Stimulated activated CD4-positive, alpha-beta T cell treated with anti-CD3 and anti-CD28 coated beads, Interleukin-15, amount 100 ng/mL, for 1 hour (primary cell): ENCODE measurements at places on chromosomes 1 and 21.

GRCh38 chr1:199646761-199647160 lies 380.7 kb upstream of the NR5A2 start:
- no peak for DNase-seq

GRCh38 chr1:20578721-20579395 lies 10.0 kb upstream of the CDA start:
- DNase-seq = no peak

DNA sequence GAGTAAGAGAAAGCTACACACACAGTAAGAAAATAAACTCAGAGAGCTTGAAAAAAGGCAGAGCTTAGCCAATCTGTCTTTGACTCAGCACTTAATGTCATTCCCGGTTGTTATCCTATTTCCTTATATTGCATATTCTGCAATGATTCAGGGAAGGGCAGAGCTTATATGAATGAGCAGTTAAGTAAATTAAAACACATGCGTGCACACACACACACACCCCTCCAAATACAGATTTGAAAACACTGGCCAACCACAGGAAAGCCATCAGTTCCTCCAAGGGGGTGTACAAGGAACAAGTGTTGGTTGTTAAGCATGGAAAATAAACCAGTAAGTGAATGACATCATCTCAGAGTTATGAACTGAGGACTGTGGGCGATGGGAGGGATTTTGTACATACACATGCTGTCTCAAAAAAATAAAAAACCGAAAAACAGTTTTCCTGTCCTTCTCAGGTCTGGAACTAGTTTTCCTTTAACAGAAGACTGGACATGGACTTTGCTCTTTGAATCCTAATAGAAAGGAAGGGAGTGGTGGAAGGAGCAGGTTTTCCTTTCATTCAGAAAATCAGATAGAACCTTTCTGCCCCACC lies 1.0 kb downstream of the IQGAP3 start:
- no peak for DNase-seq

- no peak for DNase-seq
Observed at GRCh38 chr1:54291276-54292001, 91.5 kb downstream of the MRPL37 start.

GRCh38 chr1:28565040-28565439 lies 12.2 kb downstream of the TRNAU1AP start:
- DNase-seq = no peak

DNA sequence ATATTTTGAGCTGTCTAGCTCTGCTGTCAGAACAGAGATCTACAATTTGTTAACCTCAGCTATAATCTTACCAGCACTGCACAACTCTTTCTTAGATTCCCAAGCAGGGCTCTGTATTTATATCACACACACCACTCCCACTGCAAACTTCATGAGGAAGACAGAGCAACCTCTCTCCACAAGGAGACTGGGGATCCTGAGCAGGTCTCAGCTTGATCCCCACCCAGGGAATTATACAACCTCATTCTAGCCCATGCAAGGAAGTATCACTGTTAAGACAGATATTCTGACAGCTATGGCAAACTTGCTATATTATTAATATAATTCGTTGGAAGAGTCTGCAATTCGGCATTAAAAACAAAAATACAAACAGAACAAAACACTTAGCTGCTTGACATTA lies 40.4 kb downstream of the EGLN1 start:
- no peak for DNase-seq

DNA sequence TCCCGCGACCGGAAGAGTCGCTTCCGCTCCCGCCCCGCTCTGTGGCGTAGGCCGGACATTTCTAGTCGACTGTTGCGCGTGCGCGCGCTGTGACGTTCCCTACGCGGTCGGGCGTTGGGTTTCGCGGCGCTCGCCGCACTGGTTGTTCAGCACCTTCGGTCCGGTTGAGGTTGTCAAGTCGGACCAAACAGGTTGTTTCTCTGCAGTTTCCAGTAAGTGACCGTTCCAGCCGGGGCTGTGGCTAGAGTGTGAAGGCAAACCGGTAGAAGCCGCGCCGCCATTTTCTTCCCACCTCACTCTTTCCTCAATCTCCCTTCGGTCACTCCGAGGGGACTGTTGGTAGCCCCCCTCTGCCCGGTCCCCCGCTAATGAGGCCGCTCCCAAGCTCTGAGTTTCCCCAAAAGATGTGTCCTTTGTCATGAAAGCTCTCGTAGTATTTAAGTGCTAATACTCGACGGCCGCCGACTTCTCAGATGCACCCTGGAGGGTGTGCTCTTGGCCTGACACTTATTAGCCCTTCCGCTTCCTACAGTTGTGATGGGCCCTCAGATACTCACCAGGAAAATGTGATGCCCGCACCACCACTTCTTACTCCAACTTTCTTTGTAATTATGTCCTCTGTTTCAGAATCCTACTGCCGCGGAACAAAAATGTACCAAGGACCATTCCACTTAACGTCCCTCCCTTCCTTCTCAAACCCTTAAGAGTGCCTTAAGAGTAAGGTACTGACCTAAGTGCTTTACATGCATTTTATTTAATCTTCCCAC lies 56.3 kb downstream of the TRAF5 start:
- DNase-seq = peak; percentile 61

GRCh38 chr1:224867715-224868114 lies 61.8 kb upstream of the DNAH14 start:
- DNase-seq = no peak
